ENCODE measurements at places on chromosomes 1 and 21. TPM values are rescaled to one million over a fixed set of nuclear protein-coding genes. Genes with fewer than 3 reads are reported as not detected.

The ZC3H11A gene
- 160 TPM for total RNA-seq

The G0S2 gene
- 1,987 TPM for total RNA-seq

The TMIGD3 gene
- total RNA-seq: not detected

The LCE5A gene
- not detected for total RNA-seq

The LYPD8 gene
- not detected for total RNA-seq

The ELAVL4 gene
- total RNA-seq: not detected

The OR6N1 gene
- under 0.01 TPM for total RNA-seq

The PPCS gene
- 35.6 TPM for total RNA-seq

The SLAMF9 gene
- 0.63 TPM for total RNA-seq

The KCND3 gene
- 0.31 TPM for total RNA-seq

The CCDC30 gene
- total RNA-seq: 2.3 TPM

The CORT gene
- 0.10 TPM for total RNA-seq

The SH2D1B gene
- 14.0 TPM for total RNA-seq

The CTSK gene
- total RNA-seq: 8.1 TPM

The NME7 gene
- total RNA-seq: 4.0 TPM

The INKA2 gene
- total RNA-seq: 1.2 TPM

The PRR9 gene
- total RNA-seq: not detected

The MNDA gene
- total RNA-seq: 31.8 TPM

The CRP gene
- total RNA-seq: 0.42 TPM

The TMEM82 gene
- not detected for total RNA-seq

The CATSPERE gene
- total RNA-seq: 0.94 TPM

The DISC1 gene
- 17.2 TPM for total RNA-seq
